ENCODE measurements at places on chromosomes 6 and 20.

- no peak for DNase-seq
- no peaks in the 10 kb centered on the region for H3K36me3 ChIP-seq
- H3K27me3 ChIP-seq = no peaks in the 10 kb centered on the region
- H3K4me3 ChIP-seq = no peak overlapping the region
- no peak overlapping the region for H3K27ac ChIP-seq
These were observed 231.6 kb downstream of the TFAP2B start for GRCh38 chr6:51049983-51050877.

GRCh38 chr6:35449287-35449881 lies 2.8 kb upstream of the FANCE start:
- H3K27me3 ChIP-seq = no peaks in the 10 kb centered on the region
- no peak overlapping the region for H3K27ac ChIP-seq
- no peaks in the 10 kb centered on the region for H3K36me3 ChIP-seq
- H3K4me3 ChIP-seq = no peak overlapping the region
- no peak for DNase-seq
- peaks cover 13% of the 10 kb centered on the region for H3K4me1 ChIP-seq

- no peak for DNase-seq
- H3K36me3 ChIP-seq = no peaks in the 10 kb centered on the region
- no peaks in the 10 kb centered on the region for H3K27me3 ChIP-seq
- no peaks in the 10 kb centered on the region for H3K4me1 ChIP-seq
- no peak overlapping the region for H3K4me3 ChIP-seq
These were observed 31.9 kb downstream of the CHMP4B start for GRCh38 chr20:33843050-33843449.

DNA sequence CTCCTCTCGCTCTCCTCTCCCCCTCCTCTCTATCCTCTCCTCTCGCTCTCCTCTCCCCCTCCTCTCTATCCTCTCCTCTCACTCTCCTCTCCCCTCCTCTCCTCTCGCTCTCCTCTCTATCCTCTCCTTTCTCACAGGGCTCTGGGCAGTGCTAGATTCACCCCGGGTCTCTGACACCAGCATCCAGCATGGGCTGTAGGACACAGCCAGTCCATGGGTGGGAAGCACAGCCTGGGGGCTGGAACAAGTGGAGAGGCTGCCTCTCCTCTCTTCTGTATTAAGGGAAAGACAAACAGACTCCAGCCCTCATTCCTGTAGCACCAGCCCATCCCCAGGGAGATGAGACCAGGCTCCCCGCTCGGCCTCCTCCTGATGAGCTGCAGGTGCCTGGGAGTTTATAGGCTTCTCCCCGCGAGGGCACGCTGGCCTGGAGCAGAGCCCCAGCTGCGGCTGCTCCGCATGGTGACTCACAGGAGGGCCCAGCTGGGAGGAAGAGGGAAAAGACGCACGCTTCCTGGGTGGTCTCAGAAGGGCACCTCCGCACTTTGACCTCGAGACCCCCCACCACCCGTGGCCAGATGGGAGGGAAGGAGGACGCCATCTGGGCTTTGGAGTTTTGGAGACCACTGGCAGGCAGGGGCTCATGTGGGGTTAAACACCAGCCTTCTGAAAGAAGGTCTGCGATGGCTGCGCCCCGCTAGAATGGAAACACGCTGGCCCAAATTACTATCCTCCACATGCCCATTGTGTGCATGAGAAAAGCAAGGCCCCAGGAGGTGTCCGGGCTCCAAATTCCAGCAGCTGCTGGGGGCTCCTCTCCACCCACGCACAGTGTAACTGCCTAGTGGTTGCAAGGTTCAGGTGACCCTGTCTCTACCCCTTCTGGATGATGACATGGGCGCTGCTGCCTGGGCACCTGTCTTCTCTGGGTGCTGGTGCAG lies 68.0 kb downstream of the BMP7 start:
- no peak overlapping the region for H3K4me3 ChIP-seq
- no peaks in the 10 kb centered on the region for H3K36me3 ChIP-seq
- no peaks in the 10 kb centered on the region for H3K4me1 ChIP-seq
- no peak for DNase-seq
- no peaks in the 10 kb centered on the region for H3K27me3 ChIP-seq

- H3K27ac ChIP-seq = no peak overlapping the region
- H3K4me3 ChIP-seq = no peak overlapping the region
- DNase-seq = no peak
These were observed 717.9 kb upstream of the POU3F2 start for GRCh38 chr6:98116455-98116854.

- no peaks in the 10 kb centered on the region for H3K36me3 ChIP-seq
- no peaks in the 10 kb centered on the region for H3K27me3 ChIP-seq
- H3K4me1 ChIP-seq = peaks cover 5% of the 10 kb centered on the region
- no peak overlapping the region for H3K27ac ChIP-seq
These were observed 71.8 kb downstream of the ATG5 start for GRCh38 chr6:106253731-106254130.

- no peaks in the 10 kb centered on the region for H3K27me3 ChIP-seq
- H3K27ac ChIP-seq = no peak overlapping the region
- no peak overlapping the region for H3K4me3 ChIP-seq
These were observed 81.1 kb downstream of the LAMA4 start for GRCh38 chr6:112173221-112173804.

DNA sequence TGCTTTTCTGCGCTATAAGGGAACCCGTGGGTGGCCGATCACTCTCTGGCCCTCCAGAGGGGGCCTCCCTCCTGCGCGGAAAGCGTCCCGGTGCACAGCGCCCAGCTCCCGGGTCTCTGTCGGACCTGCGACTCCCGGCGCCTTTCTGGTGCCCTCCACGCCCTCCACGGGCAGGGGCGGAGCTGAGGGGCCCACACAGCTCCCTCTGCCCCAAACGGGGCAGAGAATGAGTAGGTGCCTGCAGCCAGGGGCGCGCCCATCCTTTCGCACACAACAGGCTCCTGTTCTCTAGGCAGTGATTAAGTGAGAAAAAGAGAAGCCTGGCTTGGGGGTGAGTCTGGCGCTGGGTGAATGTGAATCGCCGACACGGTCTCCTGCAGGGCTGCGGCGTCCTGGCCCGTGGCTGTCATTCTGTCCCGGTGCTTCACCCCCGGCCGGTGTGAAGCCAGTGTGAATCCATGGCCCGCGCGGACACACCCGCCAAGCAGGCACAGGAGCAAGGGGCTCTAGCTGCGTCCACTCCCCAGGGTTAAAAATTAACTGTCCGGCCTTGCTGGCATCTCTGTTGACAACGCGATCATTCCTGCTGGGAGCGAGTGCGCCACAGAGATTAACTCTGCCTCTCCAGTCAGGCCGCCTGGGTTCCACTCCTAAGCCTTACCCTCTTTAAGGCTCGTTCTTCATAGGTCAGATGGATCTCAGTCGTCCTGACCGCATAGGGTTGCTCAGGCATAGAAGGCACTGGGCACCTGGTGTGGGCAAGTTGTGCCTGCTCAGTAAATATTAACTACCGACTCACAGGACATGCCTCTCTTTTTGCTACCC lies 88.8 kb downstream of the PCSK2 start:
- no peak overlapping the region for H3K4me3 ChIP-seq
- H3K27ac ChIP-seq = no peak overlapping the region
- DNase-seq = no peak
- H3K27me3 ChIP-seq = peaks cover 14% of the 10 kb centered on the region
- no peaks in the 10 kb centered on the region for H3K36me3 ChIP-seq

- H3K36me3 ChIP-seq = no peaks in the 10 kb centered on the region
- H3K4me1 ChIP-seq = no peaks in the 10 kb centered on the region
- peak; percentile 66 for DNase-seq
- peak overlapping the region; percentile 50 for H3K27ac ChIP-seq
- H3K27me3 ChIP-seq = no peaks in the 10 kb centered on the region
These were observed 92.4 kb downstream of the PRND start for GRCh38 chr20:4813863-4814695.

GRCh38 chr20:10463622-10464021 lies 28.5 kb downstream of the SLX4IP start:
- no peak overlapping the region for H3K27ac ChIP-seq
- H3K27me3 ChIP-seq = no peaks in the 10 kb centered on the region
- H3K36me3 ChIP-seq = no peaks in the 10 kb centered on the region
- no peaks in the 10 kb centered on the region for H3K4me1 ChIP-seq
- no peak for DNase-seq

DNA sequence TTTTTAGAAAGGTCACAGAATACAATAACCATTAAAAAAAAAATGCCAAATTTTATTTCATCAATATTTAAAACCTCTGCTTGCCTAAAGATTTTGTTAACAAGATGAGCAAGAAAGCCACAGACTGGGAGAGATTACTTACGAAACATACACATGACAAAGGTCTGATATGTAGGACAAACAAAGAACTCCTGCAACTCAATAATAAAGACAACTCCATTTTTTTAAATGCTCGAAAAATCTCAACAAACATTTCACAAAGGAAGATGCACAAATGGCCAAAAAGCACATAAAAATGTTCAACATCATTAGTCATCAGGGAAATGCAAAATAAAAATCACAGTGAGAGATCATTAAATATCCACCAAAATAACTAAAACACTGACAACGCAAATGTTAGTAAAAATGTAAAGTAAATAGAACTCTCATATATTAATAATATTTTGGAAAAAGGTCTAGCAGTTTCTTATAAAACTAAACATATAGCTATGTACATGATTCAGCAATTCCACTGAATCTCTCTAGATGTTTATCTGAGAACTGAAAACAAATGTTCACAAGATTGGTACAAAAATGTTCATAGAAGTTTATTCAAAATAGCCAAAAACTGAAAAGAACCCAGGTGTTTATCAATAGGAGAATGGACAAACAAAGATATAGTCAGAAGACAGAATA lies 10.3 kb downstream of the STK38 start:
- no peaks in the 10 kb centered on the region for H3K4me1 ChIP-seq
- H3K4me3 ChIP-seq = no peak overlapping the region
- H3K27me3 ChIP-seq = no peaks in the 10 kb centered on the region
- H3K27ac ChIP-seq = no peak overlapping the region

GRCh38 chr6:45445749-45446549 lies 68.2 kb upstream of the SUPT3H start:
- H3K27me3 ChIP-seq = no peaks in the 10 kb centered on the region
- no peaks in the 10 kb centered on the region for H3K36me3 ChIP-seq
- H3K27ac ChIP-seq = peak overlapping the region; percentile 63
- peak; percentile 80 for DNase-seq
- H3K4me3 ChIP-seq = peak overlapping the region; percentile 12

- DNase-seq = no peak
- H3K4me1 ChIP-seq = no peaks in the 10 kb centered on the region
- no peaks in the 10 kb centered on the region for H3K27me3 ChIP-seq
- no peak overlapping the region for H3K4me3 ChIP-seq
- no peaks in the 10 kb centered on the region for H3K36me3 ChIP-seq
These were observed 280.9 kb downstream of the QKI start for GRCh38 chr6:163695414-163695864.

- no peaks in the 10 kb centered on the region for H3K27me3 ChIP-seq
- peaks cover 19% of the 10 kb centered on the region for H3K4me1 ChIP-seq
- no peak overlapping the region for H3K27ac ChIP-seq
- H3K36me3 ChIP-seq = no peaks in the 10 kb centered on the region
- peak; percentile 53 for DNase-seq
These were observed 161.8 kb downstream of the DLL1 start for GRCh38 chr6:170128811-170129681.

DNA sequence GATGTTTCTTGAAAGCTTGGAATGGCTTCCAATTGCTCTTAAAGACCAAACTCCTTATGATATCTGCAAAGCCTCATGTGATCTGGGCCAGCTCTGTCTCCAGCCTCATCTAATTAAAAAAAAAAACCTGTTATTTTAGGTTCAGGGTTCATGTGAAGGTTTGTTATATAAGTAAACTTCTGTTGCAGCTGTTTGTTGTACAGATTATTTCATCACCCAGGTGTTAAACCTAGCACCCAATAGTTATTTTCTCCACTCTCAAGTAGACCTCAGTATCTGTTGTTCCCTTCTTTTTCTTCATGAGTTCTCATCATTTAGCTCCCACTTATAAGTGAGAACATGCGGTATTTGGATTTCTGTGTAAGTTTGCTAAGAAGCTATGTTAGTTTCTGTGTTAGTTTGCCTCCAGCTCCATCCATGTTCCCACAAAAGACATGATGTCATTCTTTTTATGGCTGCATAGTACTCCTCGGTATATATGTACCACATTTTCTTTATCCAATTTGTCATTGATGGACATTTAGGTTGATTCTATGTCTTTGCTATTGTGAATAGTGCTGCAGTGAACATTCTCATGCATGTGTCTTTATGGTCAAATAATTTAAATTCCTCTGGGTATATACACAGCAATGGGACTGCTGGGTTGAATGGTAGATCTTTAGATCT lies 30.2 kb upstream of the TFB1M start:
- H3K36me3 ChIP-seq = no peaks in the 10 kb centered on the region
- H3K27me3 ChIP-seq = no peaks in the 10 kb centered on the region
- no peak overlapping the region for H3K4me3 ChIP-seq

DNA sequence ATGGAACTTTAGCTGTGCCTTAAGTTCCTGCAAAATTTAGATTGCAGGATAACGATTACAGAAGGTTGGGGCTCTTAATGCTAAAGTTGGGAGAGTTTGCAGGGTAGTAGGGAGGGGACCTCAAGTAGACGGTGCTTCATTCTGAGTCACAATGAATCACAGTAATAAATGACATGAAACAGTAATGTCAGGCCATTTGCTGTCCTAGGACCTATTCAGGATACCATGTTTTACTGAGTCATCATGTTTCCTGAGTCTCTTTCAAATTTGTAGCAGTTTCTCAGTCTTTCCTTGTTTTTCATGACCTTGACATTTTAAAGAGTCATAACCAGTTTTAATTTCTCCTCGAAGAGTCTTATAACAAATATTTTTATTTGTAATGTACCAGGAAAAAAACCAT lies 406.9 kb upstream of the MAP3K7 start:
- no peaks in the 10 kb centered on the region for H3K36me3 ChIP-seq
- DNase-seq = no peak
- no peak overlapping the region for H3K4me3 ChIP-seq
- no peak overlapping the region for H3K27ac ChIP-seq
- H3K4me1 ChIP-seq = no peaks in the 10 kb centered on the region

- H3K27ac ChIP-seq = no peak overlapping the region
- peak; percentile 35 for DNase-seq
- no peaks in the 10 kb centered on the region for H3K36me3 ChIP-seq
- no peak overlapping the region for H3K4me3 ChIP-seq
- no peaks in the 10 kb centered on the region for H3K4me1 ChIP-seq
- peaks cover 35% of the 10 kb centered on the region for H3K27me3 ChIP-seq
These were observed 113.8 kb downstream of the TAF4 start for GRCh38 chr20:61951695-61952533.

DNA sequence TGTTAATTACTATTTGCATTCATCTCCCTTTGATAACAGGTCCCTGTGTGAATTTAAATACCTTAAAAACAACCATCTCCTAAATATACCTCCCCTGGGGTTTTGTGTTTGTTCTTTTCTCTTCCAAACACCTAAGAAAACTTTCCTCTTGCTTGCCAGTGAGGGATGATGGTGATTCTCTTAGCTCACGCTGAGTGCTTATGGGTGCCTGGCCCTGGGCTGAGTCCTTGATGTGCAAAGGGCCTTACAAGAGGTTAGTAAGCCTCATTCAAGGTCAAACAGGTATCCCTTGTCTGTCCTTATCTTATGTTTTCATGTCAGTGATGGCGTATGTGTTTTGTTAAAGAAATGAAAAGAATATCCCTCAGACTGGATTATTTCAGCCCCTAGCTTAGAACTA lies 76.3 kb downstream of the SYCP2L start:
- no peak overlapping the region for H3K4me3 ChIP-seq
- no peaks in the 10 kb centered on the region for H3K27me3 ChIP-seq
- H3K27ac ChIP-seq = no peak overlapping the region
- H3K4me1 ChIP-seq = no peaks in the 10 kb centered on the region
- DNase-seq = no peak
